ENCODE measurements at places on chromosomes 7 and 10.

- no peak for DNase-seq
Measured at GRCh38 chr10:6399231-6399741, 180.8 kb downstream of the PRKCQ start.

DNA sequence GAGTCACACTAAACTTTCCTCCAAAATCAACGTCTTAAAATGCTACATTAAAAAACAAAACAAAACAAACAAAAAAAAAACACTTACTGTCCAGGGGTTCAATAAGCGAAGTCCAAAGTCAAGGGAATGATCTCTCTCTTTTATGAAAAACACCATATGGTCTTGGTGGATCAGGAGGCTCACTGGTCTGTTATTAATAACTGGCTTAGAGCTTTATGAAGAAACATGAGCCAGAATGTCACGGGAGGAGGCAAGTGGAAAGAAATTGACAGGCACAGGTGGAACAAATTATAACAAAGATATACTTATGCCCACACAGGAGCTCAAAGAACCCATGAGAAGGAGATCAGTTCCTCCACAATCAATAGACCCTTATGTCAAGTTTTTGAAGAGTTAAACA, at the start of gene MRLN:
TSS of gene MRLN (minus strand) at position 189 of the 400 bp plus-strand sequence.
- no peak for DNase-seq

GRCh38 chr10:3363311-3364045, 190.9 kb upstream of the PITRM1 start:
- no peak for DNase-seq

DNA sequence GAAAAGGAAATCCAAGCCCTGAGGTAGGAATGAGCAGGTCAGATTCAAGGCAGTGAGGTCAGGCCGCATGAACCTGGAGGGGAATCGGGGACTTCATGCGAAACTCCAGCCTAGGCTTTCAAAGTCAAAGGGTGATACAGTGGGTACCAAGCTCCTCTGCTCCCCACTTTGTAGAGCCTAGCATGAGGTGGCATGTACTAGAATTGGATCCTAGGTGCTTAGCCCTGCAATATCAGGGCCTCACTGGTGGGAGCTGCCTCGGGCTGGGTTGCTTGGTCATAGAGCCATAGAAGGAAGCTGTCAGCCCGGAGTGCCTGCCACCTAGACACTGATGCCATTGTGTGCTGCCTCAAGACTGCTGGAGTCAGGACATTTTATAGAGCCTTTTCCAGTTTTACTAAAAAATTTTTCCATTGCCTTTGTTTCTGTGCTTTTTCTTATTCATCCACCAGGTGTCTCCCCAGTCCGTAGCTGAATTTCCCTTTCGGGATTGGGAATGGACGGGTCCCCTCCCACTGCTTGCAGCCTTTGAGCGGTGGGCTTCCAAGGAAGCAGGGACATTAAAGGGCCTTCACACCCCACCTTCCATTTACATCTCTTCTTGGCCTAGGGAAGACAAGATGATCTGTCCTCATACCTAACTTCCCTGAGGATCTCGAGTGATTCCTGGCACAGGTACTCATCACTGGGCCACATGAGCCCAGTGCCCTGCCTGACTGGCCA, 5.5 kb upstream of the LZTS2 start:
- DNase-seq: no peak

DNA sequence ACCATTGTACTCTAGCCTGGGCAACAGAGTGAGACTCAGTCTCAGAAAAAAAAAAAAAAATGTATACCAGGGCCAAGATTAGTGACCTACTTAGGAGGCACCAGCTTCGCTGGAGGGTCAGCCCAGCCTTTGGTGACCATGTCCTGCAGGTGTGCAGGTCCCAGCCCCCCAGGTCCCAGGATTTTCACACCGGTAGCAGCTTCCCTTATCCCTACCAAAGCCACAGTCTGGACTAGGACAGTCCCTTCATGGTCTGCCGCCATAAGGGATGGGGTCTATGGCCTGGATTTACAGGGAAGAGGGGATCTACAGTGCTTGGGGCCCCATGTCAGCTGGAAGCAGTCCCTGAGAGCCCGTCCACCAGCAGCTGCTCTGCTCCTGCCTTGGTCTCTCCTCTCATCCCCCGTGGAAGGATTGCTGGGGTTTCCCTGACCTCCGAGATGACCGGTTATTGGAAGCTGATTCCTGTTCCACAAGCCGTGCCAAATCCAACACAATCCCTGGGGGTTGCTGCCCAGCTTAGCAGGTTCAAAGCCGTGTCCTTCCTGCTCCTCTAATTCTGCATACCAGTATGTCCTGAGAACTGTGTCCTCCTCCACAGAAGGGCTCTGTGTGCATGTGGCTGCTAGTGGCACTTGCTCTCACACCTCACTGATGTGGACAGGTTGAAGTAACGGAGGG, 11.0 kb upstream of the NDUFB2 start:
- DNase-seq: no peak

- no peak for DNase-seq
Measured at GRCh38 chr7:36403452-36403851, 13.8 kb downstream of the ANLN start.

DNA sequence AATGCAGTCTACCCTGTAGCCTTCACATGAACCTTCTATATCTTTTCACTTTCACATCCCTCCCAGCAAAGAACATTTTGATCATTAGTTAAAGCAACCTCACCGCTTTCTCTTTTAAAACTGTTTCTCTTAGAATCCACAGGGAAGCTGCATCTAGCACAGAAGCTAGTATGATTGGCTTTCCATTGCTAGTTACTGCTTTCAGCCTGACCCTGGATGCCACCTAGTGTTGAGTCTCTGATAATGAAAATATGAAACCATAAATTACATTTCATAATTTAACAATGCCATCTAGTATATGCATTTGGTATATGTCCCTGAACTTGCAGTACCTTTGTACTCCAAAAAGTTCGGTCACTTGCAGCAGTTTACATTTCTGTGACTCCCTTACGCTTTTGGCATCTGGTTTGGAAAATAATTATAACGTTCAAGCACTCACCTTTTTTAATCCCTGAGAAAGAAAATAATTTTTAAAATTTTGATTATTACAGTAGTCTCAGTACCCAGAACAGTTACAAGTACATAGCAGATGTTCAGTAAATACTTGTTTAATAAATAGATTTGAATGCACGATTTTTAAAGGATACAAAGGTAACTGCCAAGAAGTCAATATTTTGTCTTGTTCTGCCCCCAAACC, 22.7 kb downstream of the CISD1 start:
- DNase-seq: no peak

- DNase-seq: no peak
Measured at GRCh38 chr10:92571649-92572048, 2.2 kb downstream of the IDE start.

- DNase-seq: no peak
Measured at GRCh38 chr10:28530751-28531150, 2.2 kb upstream of the WAC start.

GRCh38 chr10:96044736-96045135, 1.4 kb downstream of the CCNJ start:
- no peak for DNase-seq

DNA sequence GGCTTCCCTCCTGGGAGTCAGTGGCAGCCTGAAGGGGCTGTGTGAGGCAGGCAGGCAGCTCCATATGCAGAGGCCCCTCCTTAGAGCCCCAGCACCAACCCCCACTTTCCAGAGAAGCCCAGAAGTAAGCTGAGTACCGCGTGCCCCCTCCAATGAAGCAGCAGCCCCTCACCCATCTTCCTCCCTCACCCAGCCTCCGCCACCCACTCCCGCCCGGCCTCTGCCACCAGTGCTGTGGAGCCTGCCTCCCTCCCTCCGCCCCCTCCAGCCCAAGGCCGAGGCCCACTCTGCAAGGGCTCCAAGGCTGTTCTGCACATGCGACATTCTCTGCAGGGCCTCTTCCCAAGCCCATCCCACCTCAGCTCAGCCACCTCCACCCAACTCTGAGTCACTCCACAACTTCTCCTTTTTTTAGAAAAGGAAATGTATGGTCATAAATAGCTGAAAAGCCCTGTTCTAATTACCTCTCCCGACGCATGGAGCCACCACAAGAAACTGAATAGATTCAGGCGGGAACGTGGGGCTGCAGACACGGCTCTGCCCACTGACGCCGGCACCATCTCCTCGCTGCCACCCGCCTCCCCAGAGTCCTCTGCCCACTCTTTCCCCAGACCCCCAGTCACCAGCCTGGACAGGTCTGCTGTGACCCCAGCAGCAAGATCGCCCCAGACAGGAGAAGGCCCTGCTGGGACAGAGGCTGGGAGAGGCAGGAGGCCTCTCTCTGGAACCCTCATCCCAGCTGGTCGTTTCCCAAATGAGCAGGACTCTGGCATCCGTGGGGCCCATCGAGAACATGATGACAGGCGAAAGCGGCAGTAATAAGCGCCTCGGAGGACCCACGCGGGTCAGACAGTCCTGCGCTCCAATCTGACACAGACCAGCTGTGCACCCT, 213.9 kb downstream of the MAD1L1 start:
- no peak for DNase-seq

- DNase-seq: no peak
Measured at GRCh38 chr7:41437257-41438196, 265.4 kb downstream of the INHBA start.
